ENCODE measurements at places on chromosomes 13 and 19.

DNA sequence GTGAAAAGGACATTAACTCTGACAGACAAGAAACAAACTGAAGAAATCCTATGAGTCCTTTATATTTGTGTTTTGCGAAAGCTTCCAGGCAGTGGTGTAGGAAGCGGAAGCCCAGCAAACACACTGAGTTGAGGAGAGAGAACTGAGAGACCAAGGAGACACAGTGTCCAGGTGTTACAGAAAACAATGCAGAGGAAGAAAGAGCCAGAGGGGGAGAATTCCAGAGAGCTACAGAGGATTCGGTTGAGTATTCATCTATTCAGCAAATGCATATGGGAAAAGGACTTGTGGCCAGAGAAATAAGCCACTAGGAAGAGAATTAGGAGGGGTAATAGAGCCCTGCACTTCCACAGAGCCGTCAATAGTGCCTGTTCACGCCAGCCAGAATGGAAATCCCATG is 183.5 kb downstream of the LIG4 start:
- no peak for DNase-seq

GRCh38 chr19:41480336-41480735 is 37.4 kb downstream of the ERICH4 start:
- no peak for DNase-seq

DNA sequence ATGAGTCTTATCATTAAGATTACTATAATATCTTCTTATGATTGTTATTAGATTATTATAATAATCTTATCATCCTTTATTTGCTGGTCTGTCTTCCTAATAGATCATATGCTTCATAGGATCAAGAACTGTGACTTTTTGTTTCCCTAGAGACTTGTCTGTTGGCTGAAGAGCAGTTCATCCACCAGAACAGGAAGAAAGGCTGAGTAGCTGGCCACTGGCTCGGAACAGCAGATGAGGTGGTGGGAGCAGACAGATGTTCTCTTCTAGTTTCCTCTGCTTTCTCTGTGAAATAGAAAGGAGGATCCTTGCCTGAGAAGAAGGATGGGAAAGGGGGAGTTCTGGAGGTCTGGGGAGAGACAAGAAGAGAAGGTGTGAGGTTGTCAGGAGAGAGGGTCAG is 120.0 kb downstream of the CCNA1 start:
- no peak for DNase-seq

DNA sequence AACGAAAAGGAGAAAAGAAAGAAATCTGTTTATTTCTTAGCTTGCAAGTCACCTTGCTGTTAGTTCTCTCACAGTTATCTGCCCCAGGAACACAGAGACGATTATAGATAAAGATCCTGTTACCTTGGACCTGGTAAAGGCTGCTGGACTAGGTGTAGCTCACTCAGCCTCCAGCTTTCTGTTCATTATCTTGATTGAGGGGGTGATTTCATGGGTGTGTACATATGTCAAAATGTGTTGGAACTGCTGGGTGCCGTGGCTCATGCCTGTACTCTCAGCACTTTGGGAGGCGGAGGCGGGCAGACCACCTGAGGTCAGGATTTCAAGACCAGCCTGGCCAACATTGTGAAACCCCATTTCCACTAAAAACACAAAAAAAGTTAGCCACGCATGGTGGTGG is 27.9 kb downstream of the CERS4 start:
- no peak for DNase-seq

GRCh38 chr19:13718733-13719132 is 45.6 kb upstream of the MRI1 start:
- DNase-seq: peak; percentile 63

DNA sequence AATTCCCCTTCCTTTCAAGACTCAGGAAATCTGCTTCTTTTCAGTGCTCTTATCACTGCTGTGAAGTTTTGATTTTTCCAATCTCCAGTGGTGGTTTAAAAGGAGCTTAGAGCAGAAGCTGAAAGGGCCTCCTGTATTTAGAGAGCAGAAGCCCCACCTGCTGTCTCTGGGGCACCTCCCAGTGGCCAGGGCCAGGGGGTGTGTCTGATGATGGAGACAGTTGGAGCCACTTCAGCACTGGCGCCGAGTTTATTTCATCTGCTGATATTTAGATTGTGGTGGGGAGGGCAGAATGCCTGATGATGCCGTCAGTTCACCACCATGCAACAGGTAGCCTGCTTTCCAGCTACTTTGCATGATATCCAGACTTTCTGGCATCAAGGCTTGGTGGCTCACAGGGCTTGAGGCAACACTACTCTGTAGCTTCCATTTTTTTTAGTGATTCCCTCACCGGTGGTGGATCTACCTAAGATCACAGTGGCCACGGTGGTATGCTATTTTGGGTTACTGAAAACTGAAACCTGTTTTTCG is 371.9 kb downstream of the KCNRG start:
- no peak for DNase-seq

DNA sequence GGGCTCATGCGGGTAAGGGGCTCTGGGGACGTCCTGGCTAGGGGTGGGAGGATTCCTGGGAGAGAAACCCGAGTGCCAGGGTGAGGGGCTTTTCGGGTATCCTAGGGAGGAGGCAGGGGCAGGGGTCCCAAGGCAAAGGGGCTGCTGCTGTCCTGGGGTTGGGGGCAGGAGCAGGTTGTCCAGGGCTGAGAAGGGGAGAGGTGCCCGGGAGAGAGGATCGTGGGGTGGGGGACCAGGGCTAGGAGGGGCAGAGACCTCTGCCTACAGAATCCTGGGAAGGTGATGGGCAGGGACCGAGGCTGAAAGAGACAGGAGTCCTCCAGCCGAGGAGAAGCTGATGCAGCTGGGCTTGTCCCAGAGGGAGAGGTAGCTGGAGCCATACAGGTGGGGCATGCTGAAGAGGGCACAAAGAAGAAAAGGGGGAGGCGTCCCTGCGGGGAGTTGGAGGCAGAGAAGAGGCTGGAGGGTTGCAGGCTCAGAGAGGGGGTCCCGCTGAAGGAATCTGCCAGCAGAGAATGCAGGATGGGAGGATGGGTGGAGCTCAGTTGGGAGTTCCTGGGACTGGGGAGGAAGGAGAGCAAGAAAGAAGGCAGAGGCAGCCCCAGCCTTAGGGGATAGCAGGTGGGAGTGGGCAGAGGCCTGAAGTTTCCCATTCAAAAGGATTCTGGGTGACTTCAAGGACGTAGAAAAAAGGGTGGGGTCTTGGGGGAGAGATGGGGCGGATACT is 574 bp downstream of the CYP2S1 start:
- no peak for DNase-seq

GRCh38 chr13:48126944-48127830 is 32.3 kb upstream of the MED4 start:
- peak; percentile 7 for DNase-seq

DNA sequence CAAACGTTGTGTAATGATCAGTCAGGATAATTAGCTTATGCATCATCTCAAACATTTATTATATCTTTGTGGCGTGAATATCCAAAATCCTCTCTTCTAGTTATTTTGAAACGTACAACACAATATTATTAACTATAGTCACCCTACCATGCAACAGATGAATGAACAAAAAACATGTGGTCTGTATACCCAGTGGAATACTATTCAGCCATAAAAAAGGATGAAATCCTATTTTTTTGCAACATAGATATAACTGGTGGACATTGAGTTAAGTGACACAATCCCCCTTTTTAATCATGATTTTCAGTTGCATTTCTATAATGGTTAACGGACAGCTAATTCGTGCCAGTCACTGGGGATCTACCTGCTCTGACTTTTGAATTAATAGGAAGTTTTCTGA is 145.6 kb downstream of the SOX1 start:
- DNase-seq: no peak

- no peak for DNase-seq
These were observed 20.4 kb downstream of the ZNF708 start for GRCh38 chr19:21308773-21309172.

DNA sequence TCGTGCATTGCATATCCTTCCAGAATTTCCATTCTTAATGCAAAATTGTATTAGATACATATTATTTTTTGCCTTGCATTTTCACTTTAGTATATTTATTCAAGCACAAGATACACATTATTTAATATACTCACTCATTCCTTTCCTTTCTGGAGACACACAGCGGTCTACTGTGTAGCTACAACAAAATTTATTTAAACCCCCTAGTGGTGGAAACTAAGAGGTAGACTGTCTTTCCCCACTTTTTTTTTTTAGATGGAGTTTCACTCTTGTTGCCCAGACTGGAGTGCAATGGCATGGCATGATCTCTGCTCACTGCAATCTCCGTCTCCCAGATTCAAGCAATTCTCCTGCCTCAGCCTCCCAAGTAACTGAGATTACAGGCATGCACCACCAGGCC is 2040.3 kb upstream of the PCDH20 start:
- no peak for DNase-seq

DNA sequence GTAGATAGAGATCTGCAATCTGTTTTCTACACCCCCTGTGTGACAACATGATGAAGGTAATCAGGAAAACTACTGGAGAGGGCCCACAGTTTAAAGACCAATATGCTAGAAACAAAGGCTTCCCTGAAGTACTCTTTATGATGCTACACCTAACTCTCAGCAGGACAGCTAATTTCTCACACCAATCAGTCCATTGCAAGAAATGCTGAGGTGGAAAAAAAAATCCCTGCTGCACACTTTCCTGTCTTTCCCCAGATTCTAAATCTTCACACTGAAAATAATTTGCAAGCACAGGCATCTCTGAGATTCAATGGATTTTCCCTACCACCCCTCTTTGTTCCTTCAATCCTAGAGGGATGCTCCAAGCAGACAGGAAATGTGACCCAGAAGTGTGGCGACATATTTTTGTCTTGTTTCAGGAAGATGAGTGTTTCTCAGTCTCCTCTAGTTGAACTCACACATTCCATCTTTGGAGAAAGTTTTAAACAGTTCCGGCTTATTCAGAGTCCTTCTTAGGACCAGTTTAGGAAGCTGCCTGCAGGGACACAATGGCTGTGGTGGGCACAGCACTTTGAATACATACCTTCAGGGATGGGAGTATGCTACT is 671.6 kb downstream of the DIAPH3 start:
- DNase-seq: no peak

DNA sequence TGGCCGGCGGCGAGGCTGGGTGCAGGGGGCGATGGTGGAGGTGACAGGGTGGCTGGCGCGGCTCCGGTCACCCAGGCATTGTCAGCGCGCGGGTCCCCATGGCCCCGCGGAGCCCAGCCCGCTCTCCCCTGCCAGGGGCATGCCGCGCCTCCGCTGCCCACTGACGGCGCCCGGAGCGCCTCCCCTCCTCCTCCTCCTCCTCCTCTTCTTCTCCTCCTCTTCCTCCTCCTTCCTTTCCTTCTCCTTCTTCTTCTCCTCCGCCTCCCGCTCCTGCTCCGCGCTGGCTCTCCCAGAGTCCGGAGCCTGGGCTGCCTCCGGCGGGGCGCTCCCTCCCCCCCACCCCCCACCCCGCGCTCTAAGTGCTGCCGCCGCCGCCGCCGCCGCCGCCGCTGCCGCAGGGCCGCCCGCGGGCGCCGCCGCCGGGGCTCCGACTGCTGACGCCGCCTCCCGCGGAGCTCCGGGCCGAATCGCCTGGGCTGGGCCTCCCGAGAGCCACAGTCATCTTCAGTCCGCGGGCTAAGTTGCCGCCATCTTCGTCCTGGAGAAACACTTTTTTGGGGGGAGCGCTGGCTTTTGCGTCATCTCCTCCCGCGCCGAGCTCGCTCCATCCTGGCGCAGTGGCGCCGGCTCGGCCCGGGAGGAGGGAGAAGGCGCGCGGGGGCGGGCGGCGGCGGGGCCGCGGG is 348.3 kb downstream of the LIG4 start:
- no peak for DNase-seq

GRCh38 chr19:21848706-21849105 is 12.7 kb upstream of the ZNF43 start:
- no peak for DNase-seq

DNA sequence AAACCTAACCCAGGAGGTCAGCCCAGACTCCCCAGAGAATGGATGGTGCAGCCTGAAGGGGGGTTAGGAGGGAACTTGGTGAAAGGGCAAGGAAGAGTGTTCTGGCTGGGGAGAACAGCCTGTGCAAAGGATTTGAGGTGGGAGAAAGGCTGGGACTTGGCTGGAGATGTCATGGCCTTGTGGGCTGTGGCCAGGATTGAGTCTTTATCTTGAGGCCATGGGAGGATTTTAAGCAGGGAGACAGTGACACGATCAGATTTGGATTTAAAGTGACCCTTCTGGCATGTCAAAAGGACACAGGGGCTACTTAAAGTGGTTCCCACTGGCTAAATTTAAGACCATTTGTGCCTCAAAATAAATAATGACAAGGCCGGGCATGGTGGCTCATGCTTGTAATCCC is 29.7 kb downstream of the MAP4K1 start:
- no peak for DNase-seq

DNA sequence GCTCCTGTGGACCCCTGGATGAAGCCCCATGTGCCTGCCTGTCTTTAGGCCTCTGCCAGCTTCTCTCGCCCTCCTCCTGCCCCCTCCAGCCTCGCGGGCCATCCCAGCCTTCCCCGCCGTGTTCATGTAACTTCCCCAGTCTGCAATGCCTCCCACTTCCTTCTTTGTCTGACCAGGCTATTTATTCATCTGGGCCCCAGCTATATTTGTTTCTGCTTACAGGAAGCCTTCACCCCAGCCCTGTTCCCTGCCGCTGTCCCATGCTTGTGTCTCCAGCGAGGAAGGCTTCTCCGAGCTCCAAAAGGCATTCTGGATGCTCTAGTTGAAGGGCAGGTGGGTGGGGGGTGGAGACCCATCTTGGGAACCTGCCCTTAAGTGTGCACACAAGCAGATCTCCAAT is 7.9 kb upstream of the C3 start:
- DNase-seq: no peak

DNA sequence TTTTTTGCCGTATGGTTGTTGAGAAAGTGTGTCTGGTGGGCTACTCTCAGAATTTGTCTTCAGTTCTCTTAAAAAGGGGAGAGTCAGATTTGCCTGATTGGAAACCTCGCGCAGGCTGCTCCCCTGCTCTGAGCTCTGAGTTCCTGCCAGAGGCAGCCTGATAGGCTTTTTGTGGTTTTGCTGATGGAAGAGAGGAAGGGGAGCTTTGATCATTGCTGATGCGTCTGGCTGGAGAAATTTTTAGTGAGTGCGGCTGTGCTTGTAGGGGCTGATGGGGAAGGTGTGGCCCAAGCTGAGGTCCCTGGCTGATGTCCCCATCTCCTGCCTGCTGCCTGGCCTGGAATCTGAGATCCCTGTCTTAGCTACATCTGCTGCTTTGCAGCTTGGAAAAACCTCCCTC is 2.8 kb downstream of the CHST8 start:
- DNase-seq: no peak

All from NCI-H2081 treated with DMSO at 0.1 percent for 48 hours (cell line).